ENCODE measurements at places on chromosomes 5 and 9. TPM values are rescaled to one million over a fixed set of nuclear protein-coding genes. Genes with fewer than 3 reads are reported as not detected.

Gene SGCD
- 4.0 TPM for total RNA-seq

Gene LSM11
- total RNA-seq = 3.6 TPM

Gene EPB41L4A
- total RNA-seq = 41.8 TPM

Gene CATSPER3
- 0.74 TPM for total RNA-seq

Gene PTGDS
- total RNA-seq = 1.7 TPM

Gene SLC34A3
- 0.81 TPM for total RNA-seq

Gene GPR151
- total RNA-seq = not detected

Gene TCF7
- total RNA-seq = 11.7 TPM

Gene SH3RF2
- total RNA-seq = 20.8 TPM

Gene CRB2
- 61.1 TPM for total RNA-seq

Gene SPINK1
- 930 TPM for total RNA-seq

DNA sequence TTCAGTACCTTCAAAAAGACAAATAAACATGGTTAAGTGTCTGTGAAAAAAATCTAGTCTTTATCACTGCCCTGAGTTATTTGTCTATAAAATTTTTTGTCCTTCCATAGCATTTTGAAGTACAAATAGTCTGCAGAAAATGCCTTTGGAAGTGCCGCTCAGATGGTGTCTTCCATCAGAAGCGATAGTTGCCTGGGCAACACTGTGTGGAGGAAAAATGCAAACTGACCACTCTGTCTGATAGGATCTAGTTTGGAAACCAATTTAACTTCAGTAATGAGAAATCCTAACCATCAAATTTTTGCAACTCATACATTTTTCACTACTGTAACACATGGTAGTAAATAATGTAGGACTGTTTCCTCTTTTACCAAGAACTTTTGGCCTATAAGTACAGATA lies 449.9 kb downstream of the PRELID2 start:
- no peak for DNase-seq

- no peak for DNase-seq
Measured at GRCh38 chr5:8905021-8905420, 640.9 kb downstream of the SEMA5A start.

DNA sequence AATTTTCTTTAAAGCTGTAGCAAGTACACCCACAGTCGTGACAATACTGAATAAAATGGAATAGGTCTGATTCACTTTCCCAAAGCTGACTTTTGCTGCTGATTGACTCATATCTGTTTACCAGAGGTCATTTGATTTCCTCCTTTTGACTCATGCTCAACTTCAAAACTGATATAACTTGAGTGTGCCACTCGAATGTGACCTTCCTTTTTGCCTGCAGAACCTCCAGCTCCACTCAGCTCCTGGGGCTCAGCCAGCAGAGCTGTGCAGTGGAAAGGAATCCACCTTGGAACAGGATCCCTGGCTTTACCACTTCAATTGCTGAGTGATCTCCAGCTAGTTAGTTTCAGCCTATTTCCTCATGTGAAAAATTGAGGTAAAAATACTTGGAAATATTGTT lies 84.1 kb downstream of the FEM1C start:
- no peak for DNase-seq

- no peak for DNase-seq
Measured at GRCh38 chr5:124080256-124080655, 568.3 kb downstream of the CSNK1G3 start.

- no peak for DNase-seq
Measured at GRCh38 chr5:108271127-108271526, 110.8 kb downstream of the FBXL17 start.

DNA sequence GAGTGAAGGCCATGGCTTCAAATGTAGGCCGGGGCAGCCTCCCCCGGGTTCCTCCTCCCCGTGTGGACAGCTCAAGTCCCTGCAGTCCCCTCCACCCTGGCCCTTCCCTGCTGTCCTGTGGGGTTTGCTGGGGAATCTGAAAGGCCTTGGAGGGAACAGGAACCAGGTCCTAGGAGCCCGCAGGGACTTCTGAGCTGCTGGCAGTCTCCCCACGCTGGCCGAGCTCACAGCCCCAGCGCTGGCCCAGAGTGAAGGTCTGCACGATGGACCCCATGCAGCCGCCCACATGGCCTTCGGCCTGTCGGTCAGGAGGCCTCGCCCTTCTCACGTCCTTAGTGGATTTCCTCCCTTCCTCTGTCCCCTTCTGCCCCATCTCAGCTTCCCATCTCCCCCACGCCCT lies 25.7 kb upstream of the NOTCH1 start:
- DNase-seq = no peak

DNA sequence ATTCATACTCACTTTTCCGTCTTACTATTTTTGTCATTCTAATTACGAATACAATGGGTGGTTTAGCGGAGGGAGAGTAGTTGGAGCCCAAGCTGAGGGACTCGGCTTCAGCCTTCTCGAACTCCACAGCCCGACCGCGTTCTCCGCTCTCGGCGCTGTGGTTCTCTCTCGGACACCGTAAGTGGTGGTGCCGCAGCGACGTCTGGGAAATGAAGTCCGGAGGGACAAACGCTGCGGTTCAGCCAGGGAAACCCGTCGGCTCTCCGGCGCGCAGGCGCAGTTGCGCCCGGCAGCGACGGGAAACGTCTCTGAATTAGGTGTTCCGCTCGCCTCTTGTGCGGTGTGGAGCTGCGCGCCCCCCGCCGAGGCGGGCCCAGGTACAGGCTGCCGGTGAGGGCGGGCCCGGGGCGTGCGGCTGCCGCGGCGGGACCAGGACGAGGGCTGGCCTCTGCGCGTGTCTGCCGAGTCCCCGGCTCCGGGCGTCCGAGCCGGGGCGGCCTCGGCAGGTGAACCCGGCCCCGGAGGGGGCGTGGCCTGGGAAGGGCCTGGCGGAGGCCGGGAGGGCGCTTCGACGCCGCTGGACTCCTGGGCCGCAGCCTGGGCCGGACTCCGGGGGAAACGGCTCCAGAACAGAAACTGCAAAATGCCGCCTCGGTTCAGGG lies at the start of gene ZNF879:
Gene ZNF879, plus strand, starts transcription at position 277 of the 662 bp plus-strand sequence. CDS start 1,201 bp downstream, outside the sequence.
- DNase-seq = peak; percentile 94

DNA sequence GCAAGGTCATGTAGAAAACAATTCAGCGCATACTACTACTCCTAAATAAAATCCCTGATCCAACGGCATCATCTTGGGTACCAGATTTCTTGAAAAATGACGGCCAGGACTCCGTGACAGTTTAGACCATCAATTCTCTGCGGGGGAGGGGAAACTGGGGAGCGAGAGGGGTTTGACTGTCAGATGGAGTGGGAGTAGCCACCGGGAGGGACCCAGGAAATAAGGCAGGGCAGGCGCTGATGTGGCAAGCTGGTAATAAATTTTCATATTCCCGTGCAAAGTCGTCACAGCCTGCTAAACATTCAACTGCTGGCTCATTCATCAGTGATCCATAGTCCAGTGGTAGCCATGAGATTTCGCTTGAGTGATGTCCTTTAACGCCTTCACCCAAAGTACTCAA lies 457 bp upstream of the CDH18 start:
- no peak for DNase-seq

- no peak for DNase-seq
Measured at GRCh38 chr5:64722588-64722987, 32.3 kb downstream of the SHISAL2B start.

- DNase-seq = no peak
Measured at GRCh38 chr9:21305213-21305612, at the start of gene IFNA5. Gene IFNA5 (minus strand): TSS chr9:21305313. CDS start chr9:21305256, 57 bp downstream.

GRCh38 chr9:125433461-125434011 lies 171.9 kb downstream of the GAPVD1 start:
- DNase-seq = no peak

DNA sequence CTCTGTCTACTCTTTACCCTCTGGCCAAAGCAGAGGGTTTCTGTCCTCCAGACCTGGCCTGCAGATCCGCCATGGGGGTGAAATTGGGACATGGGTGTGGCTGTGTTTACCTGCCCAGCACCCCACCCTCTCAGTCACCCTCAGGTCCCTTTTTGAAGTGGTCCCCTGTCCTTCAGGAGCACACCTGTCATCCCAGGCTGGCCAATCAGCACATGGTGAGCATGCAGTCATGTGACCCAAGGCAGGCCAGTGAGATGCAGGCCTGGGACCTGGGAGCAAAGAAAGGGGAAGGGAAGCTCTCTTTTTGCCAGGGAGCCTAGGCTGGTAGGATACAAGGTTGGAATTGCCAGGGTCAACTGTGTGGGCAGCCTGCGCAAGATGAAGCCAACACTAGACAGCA lies 28.3 kb upstream of the IER5L start:
- DNase-seq = no peak

DNA sequence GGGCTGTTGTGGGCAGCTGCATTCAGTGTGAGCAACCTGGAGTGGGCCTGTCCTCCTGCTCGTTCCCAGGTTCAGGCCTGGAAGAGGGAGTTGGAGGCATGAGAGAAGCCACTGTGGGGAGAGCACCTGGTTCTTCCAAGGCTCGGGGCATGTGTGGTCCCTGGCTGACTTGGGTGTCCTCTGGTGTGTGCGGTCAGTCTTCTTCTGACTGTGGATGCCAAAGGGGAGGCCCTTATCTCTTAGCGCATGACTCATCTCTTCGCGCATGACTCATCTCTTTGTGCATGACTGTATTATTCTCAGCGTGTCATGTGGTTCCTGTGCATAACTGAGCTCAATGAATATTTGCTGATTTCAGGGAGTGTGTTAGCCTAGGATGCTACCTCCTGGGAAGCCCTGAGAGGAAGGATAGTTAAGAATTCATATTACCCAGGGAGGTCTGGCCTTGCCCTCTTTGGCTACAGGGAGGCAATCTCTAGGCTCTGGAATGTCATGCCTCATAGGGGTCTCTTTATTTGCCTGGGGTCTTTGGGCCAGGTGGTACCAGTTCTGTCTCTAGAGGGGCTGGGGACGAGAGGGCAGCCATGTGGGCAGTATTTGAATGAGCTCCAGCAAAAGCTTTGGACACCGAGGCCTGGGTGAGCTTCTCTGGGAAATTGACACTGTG lies 188.7 kb downstream of the HSPA4 start:
- DNase-seq = no peak

GRCh38 chr9:137589441-137590122 lies 730 bp downstream of the ZMYND19 start:
- no peak for DNase-seq

- no peak for DNase-seq
Measured at GRCh38 chr5:180555168-180555921, 36.0 kb downstream of the SCGB3A1 start.

DNA sequence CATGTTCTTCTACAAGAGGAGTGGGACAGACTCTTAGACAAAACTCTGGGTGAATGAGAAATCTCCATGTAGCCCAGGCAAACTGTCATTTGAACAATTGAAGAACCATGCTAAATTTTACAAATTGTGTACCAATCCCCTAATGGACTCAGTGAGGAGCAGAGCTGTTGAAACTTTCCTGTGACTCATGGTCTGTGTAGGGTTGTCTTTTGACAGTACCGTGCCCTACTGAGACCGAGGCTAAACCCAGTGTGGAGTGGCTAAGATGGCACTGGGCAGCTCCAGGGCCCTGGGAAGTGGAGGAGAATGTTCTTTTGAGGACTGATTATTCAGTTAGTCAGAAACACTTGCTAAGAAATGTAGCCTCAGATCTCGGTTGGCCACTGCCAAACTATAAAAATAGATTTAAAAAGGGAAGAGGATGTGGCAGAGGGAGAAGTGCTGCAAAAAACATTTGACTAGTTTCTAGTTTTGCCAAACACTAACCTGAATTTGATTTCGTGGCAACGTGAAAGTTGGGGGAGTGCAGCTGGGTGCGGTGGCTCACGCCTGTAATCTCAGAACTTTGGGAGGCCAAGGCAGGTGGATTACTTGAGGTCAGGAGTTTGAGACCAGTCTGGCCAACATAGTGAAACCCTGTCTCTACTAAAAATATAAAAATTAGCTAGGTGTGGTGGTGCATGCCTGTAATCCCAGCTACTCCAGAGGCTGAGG lies 24.7 kb downstream of the POU4F3 start:
- DNase-seq = no peak

- no peak for DNase-seq
Measured at GRCh38 chr5:23012842-23013241, 159.7 kb upstream of the CDH12 start.

Data from type B pancreatic cell (in vitro differentiated cells).